ENCODE measurements at places on chromosomes 6 and 20. TPM values are rescaled to one million over a fixed set of nuclear protein-coding genes. Genes with fewer than 3 reads are reported as not detected.

- DNase-seq: no peak
Observed at GRCh38 chr6:131073577-131073976, 10.5 kb upstream of the EPB41L2 start.

GRCh38 chr6:56927538-56928453 lies 27.1 kb upstream of the BEND6 start:
- no peak for DNase-seq

- DNase-seq: no peak
Observed at GRCh38 chr20:23582293-23582692, 14.0 kb upstream of the CST9L start.

GRCh38 chr6:143620447-143620846 lies 57.3 kb upstream of the PHACTR2 start:
- no peak for DNase-seq

DNA sequence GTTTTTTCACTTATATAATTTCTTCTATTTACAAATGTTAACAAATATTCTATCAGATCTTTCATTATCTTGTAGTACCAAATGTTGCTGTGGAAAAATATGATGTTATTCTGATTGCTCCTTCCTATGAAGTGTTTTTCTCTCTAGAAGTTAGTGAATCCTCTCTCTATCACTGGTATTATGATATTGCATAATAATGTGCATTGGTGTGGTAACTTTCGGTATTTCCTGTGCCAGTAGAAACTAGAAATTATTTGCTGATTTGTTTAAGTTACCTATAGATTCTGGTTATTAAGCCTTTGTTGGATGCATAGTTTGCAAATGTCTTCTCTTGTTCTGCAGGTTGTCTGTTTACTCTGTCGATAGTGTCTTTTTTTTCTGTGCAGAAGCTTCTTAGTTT lies 342.5 kb downstream of the CENPW start:
- DNase-seq: no peak

GRCh38 chr20:37919389-37920040 lies 16.6 kb downstream of the VSTM2L start:
- DNase-seq: no peak

DNA sequence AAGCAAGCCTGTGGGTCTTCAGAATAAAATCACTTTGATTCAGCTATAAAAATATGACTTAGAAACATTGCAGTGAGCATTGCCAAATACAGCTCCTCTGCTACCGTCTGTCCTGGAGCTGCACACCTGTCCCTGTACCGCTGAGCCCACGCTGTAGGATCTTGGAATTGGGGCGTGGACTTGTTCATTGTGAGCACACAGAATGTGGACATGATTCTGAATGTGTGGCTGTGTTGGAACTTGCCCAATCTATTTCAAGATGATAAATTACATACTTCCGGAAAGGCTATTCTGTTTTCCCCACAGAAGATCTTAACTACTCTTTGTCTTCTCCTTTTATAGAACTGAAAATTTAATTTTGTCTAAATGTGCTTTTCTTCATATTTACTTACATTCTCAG lies 107.3 kb downstream of the UST start:
- DNase-seq: no peak

DNA sequence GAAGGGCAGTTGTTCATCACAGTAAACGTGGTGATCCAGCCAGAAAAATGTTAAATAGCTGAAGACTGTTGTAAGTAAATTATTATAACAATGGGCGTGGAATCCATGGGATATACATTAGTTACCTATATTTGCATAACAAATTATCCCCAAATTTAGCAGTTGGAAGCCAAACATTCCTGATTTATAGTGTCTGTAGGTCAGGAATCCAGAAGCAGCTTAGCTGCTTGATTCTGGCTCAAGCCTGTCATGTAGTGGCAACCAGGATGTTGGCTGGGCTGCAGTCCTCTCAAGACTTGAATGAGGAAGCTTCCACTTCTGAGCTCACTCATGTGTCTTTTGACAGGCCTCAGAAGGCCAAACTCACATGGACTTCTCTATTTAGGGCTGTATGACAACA lies 6.9 kb upstream of the ADGRB3 start:
- no peak for DNase-seq

DNA sequence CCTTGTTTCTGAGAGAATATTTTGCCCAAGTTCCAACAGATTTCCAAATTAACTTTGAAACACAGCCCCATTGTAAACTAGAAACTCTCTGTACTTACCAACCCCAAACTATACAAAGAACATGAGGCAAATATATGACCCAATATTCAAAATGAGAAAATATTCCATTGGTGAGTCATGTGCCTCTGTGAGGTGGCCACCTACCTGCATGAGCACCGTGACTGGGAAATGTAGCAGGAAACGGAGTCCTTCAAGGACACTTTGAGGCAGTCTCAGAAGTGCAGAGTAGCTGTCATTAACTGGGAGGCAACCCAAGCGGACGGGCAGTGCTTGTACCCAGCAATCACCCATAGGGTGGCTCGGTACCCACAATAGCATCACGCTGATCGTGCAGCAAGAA lies 335.5 kb upstream of the NOX3 start:
- no peak for DNase-seq

DNA sequence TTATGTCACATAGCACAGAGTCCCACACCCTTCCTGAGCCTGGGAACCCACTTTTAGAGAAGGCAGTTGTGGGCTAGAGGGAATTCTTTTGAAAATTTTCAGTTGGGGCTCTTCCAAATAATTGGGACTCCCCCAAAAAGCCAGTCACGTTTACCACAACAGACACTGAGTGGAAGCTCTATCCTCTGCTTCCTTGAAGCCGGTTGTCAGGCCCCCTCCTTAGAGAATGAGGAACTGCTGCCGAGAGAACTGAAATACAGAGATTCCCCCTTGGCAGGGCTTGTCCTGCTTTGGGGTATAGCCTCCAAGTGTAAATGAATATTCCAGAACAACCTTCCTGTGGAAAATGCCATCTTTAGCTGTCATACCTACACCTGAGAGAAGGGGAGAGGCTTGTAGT lies 2.7 kb upstream of the JAG1 start:
- no peak for DNase-seq

DNA sequence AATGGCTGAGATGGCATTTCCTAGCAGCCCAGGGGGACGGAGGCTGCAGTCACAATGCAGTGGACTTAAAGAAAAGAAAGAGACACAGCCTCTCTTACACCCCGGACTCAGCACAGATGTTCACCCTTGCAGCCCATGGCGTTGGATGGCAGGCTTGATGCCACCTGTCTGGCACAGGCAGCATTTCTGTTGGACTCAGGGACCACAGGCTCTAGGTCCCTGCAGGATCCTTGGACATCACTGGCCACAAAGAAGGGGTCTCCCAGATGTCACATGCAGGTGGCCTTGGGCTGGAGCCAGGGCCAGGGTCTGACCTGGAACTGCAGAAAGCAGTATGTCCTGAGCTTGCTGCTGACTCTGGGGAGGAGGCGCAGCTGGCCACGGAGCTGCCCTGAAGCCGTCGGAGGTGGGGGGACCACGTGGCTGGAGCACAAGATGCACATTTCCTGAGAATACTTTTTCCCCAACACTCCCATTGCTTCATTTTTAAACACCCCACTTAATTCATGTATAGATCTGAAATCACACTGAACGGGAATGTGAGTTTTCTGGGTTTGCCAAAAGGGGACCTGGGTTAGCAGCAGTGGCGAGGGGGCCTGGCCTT lies 102.3 kb upstream of the SULF2 start:
- DNase-seq: no peak

GRCh38 chr6:54320871-54321270 lies 12.6 kb downstream of the TINAG start:
- DNase-seq: no peak

DNA sequence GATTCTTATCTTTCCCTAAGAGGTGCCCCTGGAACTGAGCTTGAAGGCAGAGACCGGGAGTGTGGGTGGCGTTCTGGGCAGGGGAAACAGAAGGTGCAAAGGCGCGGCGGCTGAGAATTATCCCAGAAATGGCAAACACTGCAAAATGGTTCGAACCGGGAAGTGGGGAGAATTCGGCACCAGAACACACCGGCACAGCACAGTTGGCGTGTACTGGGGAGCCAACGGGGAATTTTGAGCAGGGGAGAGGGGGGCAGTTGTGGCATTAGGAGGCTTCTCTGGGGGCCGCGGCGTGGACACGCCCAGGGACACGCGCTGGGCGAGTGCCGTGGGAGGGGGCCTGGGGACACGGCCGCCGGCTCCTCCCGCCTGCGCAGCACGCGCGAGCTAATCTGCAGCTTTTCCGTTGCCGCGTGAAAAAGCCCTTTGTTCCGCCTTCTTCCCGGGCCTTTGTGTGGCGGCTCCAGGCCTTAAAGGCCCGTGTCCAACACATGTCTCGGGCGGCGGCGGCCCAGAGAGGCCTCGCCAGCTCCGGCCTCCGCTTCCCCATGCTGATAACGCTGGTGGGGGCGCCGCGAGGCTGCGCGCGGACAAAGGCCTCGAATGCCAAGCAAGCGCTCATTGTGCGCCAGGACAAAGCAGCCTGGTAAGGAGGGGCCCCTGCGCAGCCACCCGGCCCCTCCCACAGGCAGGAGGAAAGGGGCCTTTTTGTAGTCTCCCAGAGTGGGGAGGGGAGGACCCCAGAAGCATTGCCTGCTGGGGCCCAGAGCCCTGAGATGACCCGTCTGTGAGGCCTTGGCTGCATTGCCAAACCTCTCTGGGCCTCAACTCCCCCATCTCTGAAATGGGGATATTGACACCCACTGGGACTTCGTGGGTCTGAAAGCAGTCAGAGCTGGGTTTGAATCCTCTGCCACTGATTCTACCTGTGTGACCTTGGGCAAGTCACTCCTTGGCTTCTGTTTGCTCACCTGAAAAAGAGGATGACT lies 82.8 kb downstream of the CD40 start:
- no peak for DNase-seq

DNA sequence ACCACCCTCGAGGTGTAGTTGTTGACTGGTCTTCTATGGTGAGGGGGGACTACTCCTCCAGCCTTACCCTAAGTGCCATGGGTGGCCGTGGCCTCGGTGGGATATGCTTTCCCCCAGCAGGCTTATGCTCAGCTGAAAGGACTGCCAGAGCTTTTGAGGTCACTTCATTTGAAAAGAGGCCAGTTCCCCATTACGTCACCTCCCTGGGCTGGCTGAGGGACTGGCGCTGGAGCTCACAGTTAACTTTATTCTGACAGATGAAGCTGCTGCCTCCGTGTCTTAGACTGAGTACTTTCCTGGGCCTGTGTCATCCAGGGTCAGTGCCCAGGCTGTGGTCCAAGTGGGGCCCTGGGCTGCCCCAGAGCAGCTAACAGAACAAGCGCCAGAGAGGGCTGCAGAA lies 42.8 kb upstream of the PCMTD2 start:
- DNase-seq: peak; percentile 86

GRCh38 chr6:146028252-146028795 lies 538 bp upstream of the GRM1 start:
- peak; percentile 64 for DNase-seq

DNA sequence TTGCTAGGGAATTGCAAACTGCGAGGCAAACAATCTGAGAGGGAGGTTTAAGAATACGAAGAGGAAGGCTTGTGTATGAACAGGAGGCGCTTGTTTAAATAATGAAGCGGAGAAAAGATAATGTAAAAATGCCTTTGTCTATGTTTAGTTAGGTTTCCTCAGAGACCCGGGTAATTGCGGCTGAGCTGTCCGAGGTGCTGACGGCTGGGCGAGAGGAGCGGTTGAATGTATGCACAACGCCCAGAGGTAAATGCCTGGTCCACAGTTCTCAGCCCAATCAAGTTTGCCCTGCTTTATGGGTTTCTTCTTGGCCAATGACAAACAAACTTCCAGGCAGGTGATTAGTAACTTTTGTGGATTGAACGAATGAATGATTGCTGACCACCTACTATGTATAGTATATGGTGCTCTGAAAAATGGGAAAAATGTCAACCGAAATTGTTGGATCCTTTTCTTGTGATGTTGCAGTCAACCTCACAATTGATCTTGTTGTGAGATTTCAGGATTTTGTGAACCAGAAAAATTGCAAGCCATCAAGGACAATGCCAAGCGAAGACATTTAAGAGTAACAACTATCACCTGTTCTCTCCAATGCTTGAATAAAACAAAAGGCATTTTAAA lies 38.3 kb upstream of the SLC32A1 start:
- peak; percentile 46 for DNase-seq

GRCh38 chr20:59253779-59254319 lies 46.6 kb upstream of the EDN3 start:
- DNase-seq: no peak

Gene TREML1
- polyA plus RNA-seq: 0.42 TPM

Gene EZR
- polyA plus RNA-seq: 355 TPM

Gene SMLR1
- polyA plus RNA-seq: 0.46 TPM

Gene MUC21
- polyA plus RNA-seq: 0.16 TPM

Gene C6orf52
- 4.2 TPM for polyA plus RNA-seq

Gene RSPH9
- polyA plus RNA-seq: 0.22 TPM

Gene HLA-DRB5
- 0.34 TPM for polyA plus RNA-seq

Gene C2
- polyA plus RNA-seq: 19.0 TPM

Gene ALDH5A1
- 14.2 TPM for polyA plus RNA-seq
